Stimulated activated CD4-positive, alpha-beta T cell treated with anti-CD3 and anti-CD28 coated beads, Interleukin-12 subunit alpha, Interleukin-12 subunit beta, amount 100 ng/mL, for 48 hours (primary cell): ENCODE measurements at places on chromosomes 2 and 18.

- no peak for DNase-seq
Observed at GRCh38 chr2:19377717-19378116, 19.3 kb upstream of the OSR1 start.

GRCh38 chr2:10103179-10103578 lies 19.4 kb upstream of the RRM2 start:
- DNase-seq: no peak

DNA sequence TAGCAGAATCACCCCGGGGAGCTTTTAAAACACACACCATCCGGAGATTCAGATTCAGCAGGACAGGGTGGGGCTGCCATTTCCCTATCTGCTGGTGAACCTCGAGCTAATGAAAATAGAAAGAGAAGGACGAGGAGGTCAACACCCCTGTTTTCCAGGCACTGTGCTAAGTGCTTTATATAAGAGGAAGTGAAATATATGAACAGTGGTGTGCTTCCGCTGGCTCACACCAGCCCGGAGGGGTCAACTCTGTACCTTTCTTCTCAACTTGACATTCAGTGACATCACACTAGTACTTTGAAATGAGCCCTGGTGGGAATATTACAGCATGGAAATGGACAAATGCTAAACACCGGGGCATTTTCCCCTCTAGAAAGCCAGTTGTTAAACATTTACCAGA lies 108.3 kb upstream of the LTBP1 start:
- DNase-seq: no peak

DNA sequence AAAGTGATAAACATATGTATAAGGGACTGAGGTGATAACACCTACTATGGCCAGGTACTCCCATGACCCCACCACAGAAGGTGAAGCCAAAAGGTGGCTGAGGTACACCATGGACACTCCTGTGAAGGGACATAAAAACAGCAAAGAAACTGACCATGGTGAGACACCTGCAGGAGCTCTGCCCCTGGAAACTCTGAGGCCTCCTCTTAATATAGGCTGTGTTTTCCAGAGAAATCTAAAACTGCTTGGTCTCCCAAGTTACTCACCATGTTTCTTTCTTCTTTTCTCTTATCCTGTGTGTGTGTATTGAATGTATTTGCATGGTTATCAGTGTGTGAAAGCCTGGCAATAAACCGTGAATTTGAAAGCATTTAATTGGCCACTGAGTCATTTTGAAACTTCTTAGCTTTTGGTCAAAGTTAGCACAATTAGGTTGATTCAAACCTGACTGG lies 739.3 kb upstream of the GCFC2 start:
- no peak for DNase-seq

DNA sequence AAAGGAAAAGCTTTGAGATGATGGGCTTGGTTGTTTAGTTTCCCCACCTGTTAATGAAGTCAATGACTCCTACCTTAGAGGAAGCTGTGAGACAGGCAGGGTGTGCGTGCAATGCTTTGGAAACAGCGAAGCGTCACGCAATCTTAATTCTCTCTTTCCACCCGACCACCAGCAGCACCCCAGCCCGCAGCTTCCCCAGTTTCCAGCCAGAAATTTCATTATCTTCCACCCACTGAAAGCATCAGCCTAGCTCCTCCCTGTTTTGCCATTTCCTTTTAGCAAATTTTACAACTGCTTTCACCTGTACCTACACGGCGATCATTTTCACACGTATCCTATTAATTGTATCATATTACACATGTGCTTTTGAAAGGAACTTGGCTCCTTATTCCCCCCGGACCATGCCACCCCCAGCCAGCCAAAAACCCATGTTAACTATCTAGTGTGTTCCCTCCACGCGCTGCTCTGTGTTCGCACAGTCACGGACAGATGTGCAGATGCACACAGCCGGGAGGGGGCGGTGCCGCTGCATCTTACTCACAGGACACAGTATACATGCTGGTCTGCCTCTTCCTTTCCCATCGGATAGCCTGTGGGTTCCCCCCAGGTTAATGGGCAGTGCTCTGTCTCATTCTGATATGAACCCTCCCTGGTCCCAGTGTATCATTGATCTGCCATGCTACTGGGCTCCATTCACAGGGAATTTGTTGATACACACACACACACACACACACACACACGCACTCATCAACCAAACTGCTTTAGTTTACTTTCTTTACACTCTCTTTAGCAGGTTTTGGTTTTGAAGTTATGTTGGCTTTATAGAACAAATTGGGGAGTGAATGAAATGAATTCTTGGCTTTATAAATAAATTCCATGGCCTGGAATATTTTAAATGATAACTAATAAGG lies 22.4 kb downstream of the CYP27C1 start:
- DNase-seq: peak; percentile 46
